ENCODE measurements at places on chromosomes 1 and 21.

DNA sequence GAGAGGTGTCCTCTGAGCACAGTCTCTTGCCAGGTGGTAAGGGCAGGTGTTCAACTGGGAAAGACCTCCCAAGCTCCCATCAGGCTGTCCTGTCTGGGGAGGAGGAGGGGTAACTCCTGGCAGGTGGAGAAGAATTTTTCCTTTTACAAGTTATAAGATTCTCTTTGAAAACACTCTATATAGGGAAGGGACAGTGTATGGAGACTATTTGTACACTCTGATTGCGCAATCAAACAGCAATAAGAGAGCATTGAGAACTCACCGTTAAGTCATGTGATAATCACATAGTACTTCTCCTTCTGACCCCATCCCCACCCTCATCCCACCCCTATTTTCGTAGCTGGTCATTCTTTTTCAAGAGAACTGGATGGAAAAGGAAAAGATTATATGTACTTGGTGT is 179.3 kb upstream of the ZNF644 start:
- DNase-seq: no peak

DNA sequence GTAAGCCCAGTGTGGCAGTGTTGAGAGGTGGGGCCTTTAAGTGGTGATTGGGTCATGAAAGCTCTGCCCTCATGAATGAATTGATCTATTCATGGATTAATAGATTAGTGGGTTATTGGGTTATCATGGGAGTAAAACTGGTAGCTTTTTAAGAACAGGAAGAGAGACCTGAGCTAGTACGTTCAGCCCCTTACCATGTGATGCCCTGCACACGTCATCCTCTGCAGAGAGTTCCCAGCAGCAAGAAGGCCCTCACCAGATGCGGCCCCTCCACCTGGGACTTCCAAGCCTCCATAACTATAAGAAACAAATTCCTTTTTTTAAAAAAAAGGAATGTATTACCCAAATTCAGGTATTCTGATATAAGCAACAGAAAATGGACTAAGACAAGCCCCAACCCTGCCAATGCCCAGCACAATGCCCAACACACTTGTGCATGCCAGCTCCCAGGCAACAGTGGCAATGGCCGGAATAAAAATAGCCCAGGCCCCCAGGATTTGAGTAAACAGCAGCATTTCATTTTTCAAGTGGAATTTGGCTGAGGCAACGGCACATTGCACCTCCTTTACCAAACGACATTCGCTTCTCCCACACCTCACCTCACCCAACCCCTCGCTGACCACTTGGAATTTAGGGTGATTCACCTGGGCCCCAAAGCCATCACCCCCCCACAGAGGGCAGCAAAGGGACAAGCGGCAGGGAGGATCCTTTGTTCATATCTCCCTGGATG is 215.9 kb downstream of the TOMM20 start:
- no peak for DNase-seq

GRCh38 chr1:11858968-11859871 is 475 bp upstream of the NPPB start:
- peak; percentile 83 for DNase-seq

- no peak for DNase-seq
Measured at GRCh38 chr21:27715131-27715530, 748.2 kb upstream of the ADAMTS5 start.

DNA sequence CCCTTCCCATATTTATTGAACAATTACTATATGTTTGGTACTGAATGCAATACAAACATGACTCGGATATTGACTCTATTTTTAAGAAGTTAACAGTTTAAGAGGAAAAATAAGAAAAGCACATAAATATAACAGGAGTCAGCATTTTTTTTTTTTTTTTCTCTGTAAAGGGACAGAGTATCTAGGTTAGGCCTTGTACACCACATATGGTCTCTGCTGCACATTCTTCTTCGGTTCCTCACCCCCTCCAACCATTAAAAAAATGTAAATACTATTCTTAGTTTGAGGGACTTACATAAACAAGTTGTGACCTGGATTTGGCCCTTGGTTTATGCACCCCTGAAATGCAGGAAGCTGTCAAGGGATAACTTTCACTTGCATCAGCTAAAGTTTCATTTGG is 40.4 kb downstream of the PHC2 start:
- DNase-seq: no peak

- no peak for DNase-seq
Measured at GRCh38 chr1:94912263-94913184, 14.4 kb downstream of the CNN3 start.

Measured in activated CD8-positive, alpha-beta T cell treated with anti-CD3 and anti-CD28 coated beads for 36 hours (primary cell).